ENCODE measurements at places on chromosomes 2 and 18. TPM values are rescaled to one million over a fixed set of nuclear protein-coding genes. Genes with fewer than 3 reads are reported as not detected.
A peak's percentile ranks its signal among the peaks of the same experiment; 100 is the strongest.

- DNase-seq: no peak
- no peak overlapping the region for H3K27ac ChIP-seq
- no peaks in the 10 kb centered on the region for H3K36me3 ChIP-seq
Observed at GRCh38 chr2:29583548-29584156, 337.7 kb downstream of the ALK start.

DNA sequence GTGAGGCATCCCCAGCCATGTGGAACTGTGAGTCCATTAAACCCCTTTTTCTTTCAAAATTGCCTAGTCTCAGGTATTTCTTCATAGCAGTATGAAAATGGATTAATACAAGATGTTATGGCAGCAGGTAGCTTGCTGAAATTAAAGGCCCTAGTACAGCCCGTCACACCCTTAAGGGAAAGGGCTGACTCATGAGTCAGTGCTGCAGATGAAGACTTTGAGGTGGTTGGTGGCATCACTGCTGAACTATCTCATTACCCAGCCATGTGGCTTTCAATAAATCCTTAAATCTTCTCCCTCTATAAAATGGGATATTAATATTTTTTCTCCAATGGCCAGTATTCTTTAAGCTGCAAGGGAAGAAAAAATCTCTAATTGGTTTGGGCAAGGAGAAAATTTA, 226.1 kb upstream of the CCDC68 start:
- no peak overlapping the region for H3K27ac ChIP-seq
- DNase-seq: no peak
- H3K4me1 ChIP-seq: no peaks in the 10 kb centered on the region
- no peak overlapping the region for H3K4me3 ChIP-seq
- H3K27me3 ChIP-seq: no peaks in the 10 kb centered on the region
- no peaks in the 10 kb centered on the region for H3K36me3 ChIP-seq

- no peaks in the 10 kb centered on the region for H3K4me1 ChIP-seq
- H3K27me3 ChIP-seq: no peaks in the 10 kb centered on the region
- no peak overlapping the region for H3K4me3 ChIP-seq
- H3K27ac ChIP-seq: peak overlapping the region; percentile 4
- peaks cover 22% of the 10 kb centered on the region for H3K36me3 ChIP-seq
Observed at GRCh38 chr2:218631837-218632236, 24.1 kb downstream of the PLCD4 start.

- no peak overlapping the region for H3K27ac ChIP-seq
- peaks cover 9% of the 10 kb centered on the region for H3K27me3 ChIP-seq
- H3K4me1 ChIP-seq: peaks cover 2% of the 10 kb centered on the region
- no peak for DNase-seq
- H3K4me3 ChIP-seq: no peak overlapping the region
Observed at GRCh38 chr2:10915236-10915635, 3.5 kb downstream of the KCNF1 start.

DNA sequence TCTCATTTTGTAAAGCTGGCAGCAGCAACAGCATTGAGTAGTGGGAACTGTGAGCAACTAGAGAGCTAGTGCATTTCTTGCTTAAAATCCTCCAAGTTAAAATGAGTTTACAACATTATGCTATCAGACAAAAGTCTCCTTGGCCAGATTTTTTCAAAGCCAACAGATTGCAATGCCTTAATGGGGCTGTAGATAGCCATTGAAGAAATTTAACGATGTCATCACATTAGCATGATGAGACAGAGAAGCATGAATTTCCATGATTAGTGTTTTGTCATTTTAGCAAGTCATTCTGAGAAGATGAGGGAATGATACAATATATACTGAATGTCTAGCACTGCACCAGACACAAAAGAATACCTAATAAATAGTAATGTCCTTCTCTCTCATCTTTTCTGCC, 307.5 kb upstream of the REG3G start:
- no peaks in the 10 kb centered on the region for H3K27me3 ChIP-seq
- H3K4me1 ChIP-seq: no peaks in the 10 kb centered on the region
- no peak for DNase-seq
- H3K4me3 ChIP-seq: no peak overlapping the region
- no peak overlapping the region for H3K27ac ChIP-seq
- no peaks in the 10 kb centered on the region for H3K36me3 ChIP-seq

- no peaks in the 10 kb centered on the region for H3K4me1 ChIP-seq
- DNase-seq: no peak
- H3K36me3 ChIP-seq: no peaks in the 10 kb centered on the region
- H3K4me3 ChIP-seq: no peak overlapping the region
Observed at GRCh38 chr2:11975373-11975772, 228.9 kb downstream of the LPIN1 start.

DNA sequence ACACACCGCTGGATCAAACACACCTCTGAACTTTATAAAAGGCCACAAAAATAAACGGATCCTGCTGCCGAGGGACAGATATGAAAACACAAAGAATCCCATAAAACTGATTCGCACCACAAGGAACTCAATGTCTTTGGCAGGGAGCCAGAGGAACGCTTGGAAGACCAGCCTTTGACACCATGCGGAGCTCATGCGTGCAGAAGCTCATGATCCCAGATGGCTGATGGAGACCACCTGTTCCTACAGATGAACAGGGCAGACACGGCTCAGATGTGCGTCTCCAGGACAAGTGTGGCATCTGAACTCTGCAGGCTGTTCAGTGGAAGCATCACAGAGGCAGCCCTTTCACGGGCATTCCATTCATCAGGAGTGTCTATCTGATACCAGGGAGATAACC, 24.9 kb downstream of the COPS9 start:
- no peak overlapping the region for H3K27ac ChIP-seq
- H3K36me3 ChIP-seq: no peaks in the 10 kb centered on the region
- no peaks in the 10 kb centered on the region for H3K4me1 ChIP-seq
- H3K4me3 ChIP-seq: no peak overlapping the region

DNA sequence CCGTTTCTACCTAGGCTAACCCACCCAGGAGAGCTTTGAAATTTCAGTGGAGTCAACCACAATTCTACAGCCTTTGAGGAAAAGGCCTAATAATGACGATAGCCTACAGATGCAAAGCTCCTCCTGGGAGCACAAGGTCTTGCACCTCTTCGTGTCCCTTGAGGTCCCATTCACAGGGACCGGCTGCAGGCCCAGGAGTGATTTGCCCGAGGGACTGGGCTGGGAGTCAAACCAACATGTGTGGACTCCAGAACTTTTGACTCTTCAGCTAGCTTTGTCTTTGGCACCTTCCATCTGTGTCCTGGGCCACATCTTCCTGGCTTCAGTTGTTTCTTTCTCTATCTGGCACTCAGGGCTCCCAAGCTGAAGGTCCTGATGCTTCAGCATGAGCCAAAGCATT, 76.5 kb downstream of the SMAD7 start:
- H3K4me1 ChIP-seq: no peaks in the 10 kb centered on the region
- no peaks in the 10 kb centered on the region for H3K36me3 ChIP-seq
- H3K27ac ChIP-seq: no peak overlapping the region
- DNase-seq: no peak
- no peak overlapping the region for H3K4me3 ChIP-seq
- H3K27me3 ChIP-seq: no peaks in the 10 kb centered on the region

The DYNAP gene
- not detected for total RNA-seq

The AOX1 gene
- total RNA-seq: 10.1 TPM
